ENCODE measurements at places on chromosomes 16 and 17.
A peak's percentile ranks its signal among the peaks of the same experiment; 100 is the strongest.

DNA sequence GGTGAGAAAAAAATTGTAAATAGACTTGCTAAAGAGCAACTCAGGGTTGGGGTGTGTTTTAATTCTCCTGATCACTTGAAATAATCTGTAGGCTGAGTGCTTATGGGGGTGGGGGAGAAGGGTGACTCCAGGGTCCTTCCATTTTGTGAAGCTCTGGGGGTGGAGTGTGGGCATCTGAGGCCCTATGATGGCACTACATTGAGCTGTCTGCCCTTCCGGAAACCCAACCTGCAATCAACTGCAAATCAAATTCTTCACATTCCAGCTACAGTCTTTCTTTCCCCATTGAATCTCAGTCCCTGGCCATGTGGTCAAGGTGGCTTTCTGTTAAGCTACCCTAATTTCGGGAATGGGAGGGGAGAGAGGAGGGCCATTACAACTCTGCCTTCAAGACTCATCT lies 6.0 kb upstream of the CDC6 start:
- DNase-seq, result no peak

DNA sequence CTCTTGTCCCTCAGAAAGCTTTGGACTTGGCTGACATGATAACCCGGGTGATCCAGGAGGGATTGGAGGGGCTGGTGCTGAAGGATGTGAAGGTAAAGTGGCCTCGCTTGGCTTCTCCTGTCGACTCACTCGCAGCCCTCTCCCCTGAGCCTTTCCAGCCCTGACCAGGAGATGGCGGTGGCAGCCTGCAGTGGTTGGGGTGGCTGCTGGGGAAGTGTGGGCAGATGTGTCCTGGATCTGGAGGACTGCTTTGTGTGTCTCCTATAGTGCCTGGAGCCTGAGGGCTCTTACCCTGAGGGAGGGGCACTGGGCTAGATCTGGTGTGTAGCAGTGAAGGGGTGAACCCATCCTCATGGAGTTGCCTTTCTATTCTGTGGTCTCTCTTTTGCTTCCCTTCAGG lies 17.9 kb downstream of the LIG3 start:
- DNase-seq, result peak; percentile 44

- DNase-seq, result no peak
Observed at GRCh38 chr16:48914070-48914469, 304.1 kb upstream of the N4BP1 start.

- DNase-seq, result no peak
Observed at GRCh38 chr16:31347445-31347844, 7.5 kb upstream of the ITGAX start.

- DNase-seq, result no peak
Observed at GRCh38 chr16:73275448-73275847, 227.5 kb upstream of the ZFHX3 start.

DNA sequence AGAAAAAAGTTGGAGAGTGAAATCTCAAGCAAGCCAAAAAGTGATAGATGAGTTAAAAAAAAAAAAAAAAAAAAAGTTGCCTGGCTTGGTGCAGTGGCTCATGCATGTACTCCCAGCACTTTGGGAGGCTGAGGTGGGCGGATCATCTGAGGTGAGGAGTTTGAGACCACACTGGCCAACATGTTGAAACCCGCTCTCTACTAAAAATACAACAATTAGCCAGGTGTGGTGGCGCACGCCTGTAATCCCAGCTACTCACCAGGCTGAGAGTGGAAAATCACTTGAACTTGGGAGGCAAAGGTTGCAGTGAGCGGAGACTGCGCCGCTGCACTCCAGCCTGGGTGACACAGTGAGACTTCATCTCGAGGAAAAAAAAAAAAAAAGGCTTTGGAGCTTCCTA lies 668.8 kb downstream of the WWOX start:
- no peak for DNase-seq

DNA sequence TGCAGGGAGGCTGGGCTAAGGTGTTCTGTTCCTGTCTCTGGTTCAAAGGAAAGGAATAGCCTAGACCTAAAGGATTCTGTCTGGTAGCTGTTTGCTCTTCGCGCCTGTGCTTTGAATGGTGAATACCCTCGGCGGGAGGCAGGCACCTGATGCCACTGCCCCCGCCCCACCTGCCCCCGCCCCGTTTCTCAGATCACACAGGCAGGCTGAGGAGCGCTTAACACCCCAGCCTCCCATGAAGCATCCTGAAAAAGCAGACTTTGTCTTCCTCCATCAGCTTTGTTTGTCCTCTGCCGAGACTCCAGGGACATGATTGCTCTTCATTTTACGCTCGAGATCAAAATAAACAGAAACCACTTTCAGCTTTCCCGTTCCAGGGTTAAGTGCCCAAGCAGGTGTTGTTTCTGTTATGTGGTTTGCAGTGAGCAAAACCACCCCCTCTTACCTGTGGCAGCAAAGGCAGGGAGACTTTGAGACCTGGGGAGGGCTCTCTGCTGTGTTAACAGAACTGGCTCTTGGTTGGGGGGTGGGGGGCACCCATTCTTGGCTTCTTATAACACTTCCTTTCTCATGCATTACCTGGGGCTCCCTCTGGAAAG lies 452.1 kb downstream of the WWOX start:
- no peak for DNase-seq

GRCh38 chr17:58615768-58616659 lies 75.8 kb downstream of the TEX14 start:
- no peak for DNase-seq

GRCh38 chr17:7284911-7285310 lies 3.4 kb downstream of the SLC2A4 start:
- DNase-seq, result no peak

DNA sequence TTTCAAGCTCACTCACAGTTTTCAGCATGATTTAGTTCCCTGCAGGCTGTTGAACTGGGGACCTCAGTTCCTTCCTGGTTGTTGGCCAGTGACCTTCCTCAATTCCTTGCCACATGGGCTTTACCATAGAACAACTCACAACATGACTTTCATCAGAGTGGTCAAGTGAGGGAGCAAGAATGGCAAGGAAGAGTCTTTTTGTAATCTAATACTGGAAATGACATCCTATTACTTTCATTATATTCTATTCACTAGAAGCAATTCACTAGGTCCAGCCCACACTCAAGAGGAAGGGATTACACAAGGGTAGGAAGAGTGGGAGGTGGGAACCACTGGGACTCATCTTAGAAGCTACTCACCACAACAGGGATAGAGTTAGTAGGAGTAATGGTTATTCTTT lies 57.6 kb downstream of the SYT17 start:
- no peak for DNase-seq

GRCh38 chr16:1789643-1790045 lies 3.9 kb downstream of the IGFALS start:
- DNase-seq, result no peak

DNA sequence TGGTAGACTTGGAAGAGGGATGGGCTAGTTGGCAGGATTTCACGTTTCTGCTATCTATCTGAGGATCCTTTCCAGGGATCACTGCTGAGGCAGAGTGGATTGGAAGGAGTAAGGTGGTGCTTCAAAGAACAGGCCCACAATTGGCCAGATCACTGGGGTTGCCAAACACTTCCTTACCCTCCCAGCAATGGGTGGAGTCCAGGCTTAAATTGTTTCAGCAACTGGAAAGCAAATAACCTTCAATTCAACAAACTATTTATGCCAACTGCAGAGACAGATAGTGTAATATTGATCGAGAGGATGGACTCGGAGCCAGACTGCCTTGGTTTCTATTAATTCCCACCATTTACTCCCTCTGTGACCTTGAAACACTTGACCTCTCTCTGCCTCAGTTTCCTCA lies 2.1 kb downstream of the ARRB2 start:
- DNase-seq, result no peak

GRCh38 chr17:901191-901950 lies 78.2 kb downstream of the NXN start:
- no peak for DNase-seq

- DNase-seq, result no peak
Observed at GRCh38 chr17:42442196-42442565, 16.5 kb upstream of the ATP6V0A1 start.

DNA sequence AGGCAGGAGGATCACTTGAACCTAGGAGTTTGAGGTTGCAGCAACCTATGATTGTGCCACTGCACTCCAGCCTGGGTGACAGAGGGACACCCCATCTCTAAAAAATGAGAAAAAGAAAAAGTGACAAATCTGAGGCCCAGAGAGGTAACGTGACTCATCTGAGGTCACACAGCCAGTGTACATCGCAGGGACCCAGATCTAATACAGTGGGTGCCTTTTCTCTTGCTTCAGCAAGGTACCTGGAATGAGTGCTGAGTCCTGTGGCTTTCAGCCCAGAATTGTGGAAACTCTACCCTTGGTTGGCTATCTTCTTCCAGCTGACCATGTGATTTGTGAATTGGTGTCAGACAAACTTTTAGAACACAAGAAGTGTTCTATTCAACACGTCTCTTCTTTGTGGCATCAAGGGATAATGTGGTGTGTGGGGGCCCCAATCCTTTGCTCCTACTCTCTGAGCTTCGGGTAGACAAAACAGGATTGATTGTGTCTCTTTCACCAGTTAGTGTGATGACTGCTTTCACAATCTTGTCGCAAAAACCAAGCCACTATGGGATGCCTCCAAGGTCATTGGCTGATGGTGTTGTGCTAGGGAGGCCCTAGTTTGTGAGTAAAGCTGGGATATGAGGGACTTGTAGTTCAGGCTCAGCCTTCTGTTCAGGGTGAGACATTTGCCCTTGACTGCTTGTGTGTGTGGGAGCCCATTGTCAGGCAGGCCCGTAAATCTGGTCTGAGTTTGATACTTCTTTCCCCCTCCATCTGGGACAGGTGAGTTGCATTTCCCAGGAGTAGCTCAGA lies 71.0 kb downstream of the MSI2 start:
- no peak for DNase-seq

DNA sequence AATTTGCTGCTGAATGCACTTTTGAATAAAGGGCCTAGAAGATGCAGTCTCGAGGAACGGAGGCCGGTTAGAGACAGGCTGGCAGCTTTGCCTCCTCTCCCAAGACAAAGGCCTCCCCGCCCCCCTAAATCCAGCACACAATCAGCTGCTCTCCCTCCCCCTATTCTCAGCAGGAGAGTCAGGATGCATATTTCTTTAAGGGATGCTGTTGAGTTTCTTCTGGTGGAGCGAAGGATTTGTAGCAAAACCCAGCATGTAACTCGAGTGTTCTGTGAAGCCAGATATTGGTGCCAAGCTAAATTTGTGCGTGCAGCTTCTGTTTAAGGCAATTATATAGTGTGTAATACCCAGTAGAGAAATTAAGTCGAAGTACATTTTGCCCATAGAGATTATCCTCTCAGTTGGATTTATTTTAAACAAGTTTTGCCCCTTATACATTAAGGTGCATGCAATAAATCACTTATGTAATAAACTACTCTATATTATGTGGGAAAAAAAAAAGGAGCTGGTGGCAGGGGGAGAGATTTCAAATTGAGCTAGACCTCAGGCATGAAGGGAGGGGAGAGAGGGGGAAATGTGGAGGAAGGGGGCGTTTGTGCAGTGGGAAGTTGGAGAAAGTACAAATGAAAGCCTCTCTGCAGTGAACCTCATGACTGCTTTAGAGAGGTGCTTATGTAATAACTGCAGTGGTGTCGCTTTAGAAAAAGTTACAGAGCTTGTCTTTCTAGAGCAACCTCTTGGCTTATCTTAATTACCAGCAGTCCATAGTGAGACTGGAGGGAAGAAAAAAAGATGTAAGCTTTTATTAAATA lies 599.2 kb downstream of the MAF start:
- DNase-seq, result no peak

DNA sequence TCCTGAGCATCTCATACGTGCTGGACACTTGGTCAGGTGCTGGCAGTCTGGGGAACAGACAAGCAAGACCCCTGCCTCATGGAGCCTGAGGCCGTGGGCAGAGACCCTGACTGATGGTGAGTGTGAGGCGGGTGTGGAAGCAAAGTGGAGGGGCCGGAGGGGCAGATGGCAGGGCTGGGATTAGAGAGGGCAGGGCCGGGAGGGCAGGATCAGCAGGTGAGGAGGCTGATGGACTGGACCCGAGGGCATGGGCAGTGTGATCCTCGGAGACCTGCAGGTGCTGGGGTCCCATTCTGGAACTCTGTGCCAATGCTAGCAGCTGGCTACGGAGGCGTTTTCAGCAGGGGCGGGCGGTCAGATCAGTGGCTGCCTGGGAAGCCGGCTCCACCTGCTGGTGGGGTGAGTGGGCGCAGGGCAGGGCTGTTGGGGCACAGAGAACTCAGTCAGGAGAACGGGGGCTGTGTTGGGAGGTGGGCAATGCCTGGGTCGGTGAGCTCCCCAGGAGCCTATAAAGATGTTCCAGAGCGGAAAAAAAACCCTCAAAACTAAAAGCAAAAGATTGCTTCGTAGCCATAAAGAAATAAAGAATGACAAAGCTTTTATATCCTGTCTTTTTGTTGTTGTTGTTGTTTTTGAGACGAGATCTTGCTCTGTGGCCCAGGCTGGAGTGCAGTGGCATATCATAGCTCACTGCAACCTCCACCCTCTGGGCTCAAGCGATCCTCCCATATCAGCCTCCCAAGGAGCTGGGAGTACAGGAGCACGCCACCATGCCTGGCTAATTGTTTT lies 8.9 kb upstream of the C16orf74 start:
- DNase-seq, result no peak

- DNase-seq, result no peak
Observed at GRCh38 chr16:50908468-50908867, 166.6 kb downstream of the CYLD start.

- DNase-seq, result no peak
Observed at GRCh38 chr16:66698046-66698445, 1.5 kb upstream of the CMTM4 start.
